ENCODE measurements at places on chromosomes 7 and 10. TPM values are rescaled to one million over a fixed set of nuclear protein-coding genes. Genes with fewer than 3 reads are reported as not detected.

The SEMA3D gene
- total RNA-seq = 31.0 TPM

The ASB4 gene
- not detected for total RNA-seq

The PPP1R17 gene
- not detected for total RNA-seq

The MMD2 gene
- total RNA-seq = not detected

The ATP6V0E2 gene
- total RNA-seq = 22.5 TPM

The LEP gene
- not detected for total RNA-seq

The CCDC172 gene
- not detected for total RNA-seq

The PDIA4 gene
- total RNA-seq = 169 TPM

The CYP2C19 gene
- not detected for total RNA-seq

DNA sequence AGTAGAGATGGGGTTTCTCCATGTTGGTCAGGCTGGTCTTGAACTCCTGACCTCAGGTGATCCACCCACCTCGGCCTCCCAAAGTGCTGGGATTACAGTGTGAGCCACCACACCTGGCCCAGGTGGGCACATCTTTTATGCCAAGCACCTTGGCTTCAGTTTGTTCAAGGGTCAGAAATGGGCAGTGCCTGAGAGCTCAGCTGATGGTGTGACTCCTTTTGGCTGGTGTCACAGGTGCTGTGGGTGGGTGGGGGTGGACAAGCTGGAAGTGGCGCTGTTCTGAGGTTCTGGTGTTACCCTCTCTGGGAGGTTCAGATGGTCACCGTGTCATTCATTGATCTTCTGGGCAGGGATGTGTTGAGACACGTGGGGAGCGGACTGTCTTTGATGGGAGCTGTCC, 11.5 kb downstream of the ADCY1 start:
- DNase-seq = no peak

- no peak for DNase-seq
Observed at GRCh38 chr10:113924186-113924585, 69.7 kb downstream of the NHLRC2 start.

GRCh38 chr10:97553575-97554031, 19.0 kb upstream of the ANKRD2 start:
- DNase-seq = peak; percentile 71

DNA sequence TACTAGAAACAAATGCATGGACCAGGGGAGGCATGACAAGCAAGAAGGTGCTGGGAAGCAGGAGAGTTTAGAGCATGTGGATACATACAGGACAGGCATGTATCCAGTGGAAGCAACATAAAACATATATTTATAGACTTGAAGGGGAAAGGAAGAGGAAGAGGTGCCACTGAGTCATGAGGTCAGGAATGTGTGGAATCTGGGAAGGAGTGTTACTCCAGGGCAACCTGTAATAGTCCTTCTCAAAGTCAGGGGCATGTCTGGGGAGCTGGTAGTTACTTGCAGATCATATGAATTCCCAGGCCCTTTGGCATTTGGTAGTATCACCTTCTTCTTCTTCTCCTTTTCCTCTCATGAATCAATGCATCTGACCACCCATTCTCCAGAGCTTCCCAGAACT, 246.6 kb downstream of the XPNPEP1 start:
- DNase-seq = no peak

DNA sequence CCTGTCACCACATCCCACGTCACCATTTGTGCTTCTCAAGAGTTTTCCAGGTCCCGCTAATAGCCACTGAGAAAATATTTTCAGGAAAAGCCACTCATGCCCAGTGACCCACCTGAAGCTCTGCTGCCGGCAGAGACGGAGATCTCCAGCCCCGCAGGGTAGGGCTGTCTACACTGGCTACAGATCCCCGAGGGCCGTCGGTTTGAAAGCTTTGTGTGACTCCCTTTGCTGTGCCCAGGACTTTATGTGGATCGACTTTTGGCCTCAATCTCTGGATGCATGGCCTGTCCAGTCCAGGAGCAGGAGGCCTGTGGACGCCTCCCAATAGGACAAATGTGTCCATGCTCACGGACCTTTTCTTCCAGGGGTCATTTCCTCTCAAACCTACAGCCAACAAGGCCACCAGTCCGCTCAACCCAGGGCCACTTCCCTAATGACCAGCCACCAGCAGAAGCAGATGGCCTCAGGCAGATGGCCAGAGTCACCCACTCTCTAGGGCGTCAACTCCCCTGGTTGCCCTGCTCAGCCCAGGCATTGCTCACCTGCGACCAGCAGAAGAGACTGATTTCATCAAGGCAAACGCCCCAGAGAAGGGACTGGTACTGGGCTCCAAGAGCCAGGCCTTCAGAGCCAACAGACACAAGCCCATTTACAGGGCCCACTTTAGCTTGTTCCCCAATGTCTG, 76.4 kb downstream of the OAT start:
- DNase-seq = no peak

GRCh38 chr7:151756076-151756731, 120.7 kb downstream of the PRKAG2 start:
- DNase-seq = no peak

DNA sequence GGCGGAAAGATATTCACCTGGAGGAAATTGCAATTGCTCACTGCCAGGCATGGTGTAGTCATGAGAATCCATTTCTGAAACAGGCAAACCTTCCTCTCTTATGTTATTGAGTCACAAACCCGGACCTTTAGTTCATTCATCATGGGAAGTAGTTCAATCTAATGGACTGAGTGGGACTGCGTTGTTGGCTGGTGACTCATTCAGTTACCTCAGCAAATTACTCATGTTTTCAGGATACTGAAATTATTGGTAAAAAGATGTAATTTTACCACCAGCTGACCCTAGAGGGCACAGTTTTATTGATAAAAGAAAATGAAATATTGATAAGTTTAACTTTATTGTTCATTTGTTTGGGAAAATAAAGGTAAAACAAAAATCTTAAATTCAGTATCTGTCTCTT, 1194.4 kb upstream of the SORCS1 start:
- no peak for DNase-seq

DNA sequence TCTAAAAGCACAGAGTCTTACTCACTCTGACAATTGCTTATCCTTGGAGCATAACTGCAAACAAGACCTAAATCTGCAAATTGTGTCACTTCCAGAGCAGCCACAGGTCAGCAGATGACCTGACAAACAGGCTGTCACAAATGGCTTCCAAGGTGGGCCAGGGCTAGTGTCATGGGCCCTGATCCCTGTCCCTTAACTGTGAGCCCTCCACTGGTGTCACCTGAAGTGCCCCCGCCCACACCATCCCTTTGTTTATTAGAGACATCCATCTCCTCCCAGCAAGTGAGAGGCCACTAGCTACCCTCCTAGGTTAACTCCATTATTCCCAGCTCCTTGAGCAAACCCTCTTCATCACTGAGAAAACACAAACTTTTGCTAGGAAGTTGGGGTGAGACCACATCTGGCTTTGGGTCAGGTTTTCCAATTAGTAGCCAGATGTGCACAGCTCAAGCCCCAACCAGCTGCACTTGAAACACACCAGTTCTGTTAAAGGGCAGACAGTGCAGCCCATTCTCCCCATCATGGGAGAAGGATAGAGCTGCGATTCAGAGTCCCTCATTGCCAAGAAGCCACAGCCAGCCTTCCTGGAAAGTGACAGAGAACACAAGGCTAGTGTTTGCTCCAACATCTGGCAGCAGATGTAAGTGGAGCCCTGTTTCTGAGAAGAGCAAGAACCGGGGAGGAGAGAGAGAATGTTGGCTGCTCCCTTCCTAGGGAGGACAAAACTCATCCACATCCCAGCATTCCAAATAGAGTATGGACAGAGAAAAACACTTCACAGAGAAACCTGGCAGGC, 75.7 kb upstream of the NANOS1 start:
- DNase-seq = no peak

GRCh38 chr10:80144696-80145131, 12.2 kb downstream of the PLAC9 start:
- no peak for DNase-seq

- no peak for DNase-seq
Observed at GRCh38 chr10:129471447-129472175, 4.6 kb downstream of the MGMT start.

DNA sequence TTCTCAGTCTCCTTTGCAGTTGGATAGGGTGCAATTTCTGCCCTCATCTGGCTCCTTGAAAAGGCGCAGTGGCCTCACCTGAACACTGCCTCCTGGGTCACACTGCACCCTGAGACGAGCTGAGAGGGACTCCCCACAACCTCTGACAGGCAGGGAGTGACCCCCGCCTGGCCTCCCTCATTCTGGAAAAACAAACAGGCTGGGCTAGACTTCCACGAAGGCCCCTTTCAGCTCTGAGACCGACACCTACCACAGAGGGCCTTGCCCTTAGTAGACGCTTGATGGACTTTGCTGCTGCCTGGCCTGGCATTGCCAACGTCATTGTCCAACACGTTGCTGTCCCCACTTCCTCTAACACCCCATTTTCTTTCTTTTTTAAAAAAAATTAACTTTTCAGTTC, 8.6 kb downstream of the FAM241B start:
- DNase-seq = no peak

DNA sequence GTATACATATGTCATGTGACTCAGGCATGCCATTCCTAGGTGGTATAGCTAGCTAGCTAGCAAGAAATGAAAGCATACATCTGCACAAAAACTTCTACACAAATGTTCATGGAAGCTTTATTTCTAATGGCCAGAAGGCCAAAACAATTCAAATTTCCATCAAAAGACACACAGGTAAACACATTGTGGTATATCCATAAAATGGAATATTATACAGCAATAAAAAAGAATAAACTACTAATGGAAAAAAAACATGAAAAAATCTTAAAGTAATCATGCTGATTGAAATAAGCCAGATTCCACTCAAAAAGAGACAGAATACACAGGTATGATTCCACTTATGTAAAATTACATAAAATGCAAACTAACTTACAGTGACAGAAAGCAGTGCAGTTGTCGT, 154.3 kb downstream of the MACC1 start:
- DNase-seq = no peak

GRCh38 chr7:139772873-139773272, 4.9 kb downstream of the HIPK2 start:
- DNase-seq = no peak

GRCh38 chr10:30818010-30818660, 188.6 kb upstream of the LYZL2 start:
- DNase-seq = no peak

DNA sequence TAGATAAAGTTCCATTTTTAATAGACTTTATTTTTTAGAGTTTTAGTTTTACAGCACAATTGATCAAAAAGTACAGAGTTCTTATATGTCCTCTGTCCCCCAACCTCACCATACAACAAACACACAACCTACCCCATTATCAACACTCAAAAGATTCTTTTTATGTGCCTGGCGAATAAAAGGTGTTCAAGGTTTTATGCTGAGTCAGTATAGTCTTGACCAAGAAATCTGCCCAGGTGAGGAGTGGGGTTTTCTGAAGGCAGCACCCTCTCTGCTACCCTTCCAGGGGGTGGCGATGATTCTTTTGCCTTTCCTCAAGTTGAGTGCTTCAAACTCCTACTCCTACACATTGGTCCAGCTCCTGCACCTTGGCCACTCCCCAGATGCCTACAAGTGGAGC, 222.9 kb downstream of the GRM8 start:
- DNase-seq = no peak

GRCh38 chr7:29435167-29435566, 128.5 kb upstream of the PRR15 start:
- no peak for DNase-seq

- DNase-seq = no peak
Observed at GRCh38 chr7:71860572-71860971, 551.6 kb downstream of the CALN1 start.

DNA sequence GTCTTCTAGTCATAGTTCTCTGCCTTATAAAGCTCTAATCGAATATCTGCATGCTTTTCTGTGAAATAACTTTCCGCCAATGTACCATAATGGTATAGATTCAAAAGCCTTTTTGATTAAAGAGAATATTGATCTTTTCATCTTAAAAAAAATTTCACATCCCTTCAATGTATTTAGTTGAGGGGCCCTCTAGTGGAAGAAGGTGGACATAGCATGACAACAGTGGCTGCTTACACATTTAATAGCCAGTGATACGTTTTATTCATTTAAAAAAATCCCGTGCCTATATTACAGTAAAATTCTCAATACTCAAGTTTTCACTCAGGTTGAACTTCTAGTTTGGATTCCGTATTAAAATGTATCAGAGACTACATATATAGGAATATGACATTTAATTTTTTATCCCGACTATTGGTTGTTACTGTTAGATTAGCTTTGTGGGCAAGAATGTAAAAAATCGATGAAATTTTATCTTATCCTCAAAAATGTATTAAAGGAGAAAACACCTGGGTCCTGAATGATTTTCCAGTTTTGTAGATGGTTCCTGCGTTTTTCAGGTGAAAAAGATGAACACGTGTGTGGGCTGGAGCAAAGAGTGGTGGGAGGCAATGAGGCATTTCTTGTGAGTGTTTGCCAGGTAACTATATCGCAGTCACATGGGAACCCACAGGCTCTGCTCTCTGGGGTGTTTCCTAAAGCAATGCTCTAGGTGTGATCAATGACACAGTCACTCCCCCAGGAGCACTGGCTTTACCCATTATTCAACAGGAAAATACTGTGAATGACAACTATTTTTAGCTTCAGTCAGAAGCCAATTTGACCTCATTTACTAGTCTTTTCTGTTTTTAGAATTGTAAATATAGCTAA, 24.1 kb upstream of the PNLIP start:
- DNase-seq = no peak

DNA sequence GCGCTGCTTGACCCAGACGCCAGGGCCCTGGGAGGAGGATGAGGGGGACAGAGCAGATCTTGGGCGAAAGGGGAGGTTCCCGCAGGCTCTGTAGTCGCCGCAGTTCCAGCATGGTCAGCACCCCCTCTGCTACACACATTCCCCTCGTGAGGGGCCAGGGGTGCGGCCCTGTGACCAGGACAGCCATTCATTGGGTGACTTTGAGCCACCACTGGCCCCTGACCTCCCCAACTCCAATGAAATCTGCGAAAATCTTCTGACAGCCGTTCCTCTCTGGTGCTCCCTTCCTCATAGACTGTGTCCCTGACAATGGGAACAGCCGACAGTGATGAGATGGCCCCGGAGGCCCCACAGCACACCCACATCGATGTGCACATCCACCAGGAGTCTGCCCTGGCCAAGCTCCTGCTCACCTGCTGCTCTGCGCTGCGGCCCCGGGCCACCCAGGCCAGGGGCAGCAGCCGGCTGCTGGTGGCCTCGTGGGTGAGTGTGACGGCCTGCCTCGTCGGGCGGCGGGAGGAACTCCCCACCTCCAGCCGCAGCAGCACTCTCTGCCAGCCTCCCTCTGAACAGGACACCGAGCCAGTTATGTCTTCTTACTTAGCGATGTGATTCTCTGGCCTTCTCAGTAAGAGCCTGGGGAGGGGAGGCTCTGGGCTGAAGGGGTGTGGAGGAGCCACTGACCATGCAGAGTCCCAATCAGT, 825 bp downstream of the TMEM176A start:
- DNase-seq = no peak

Measured in uterus (tissue), 4 donors.